ENCODE measurements at places on chromosomes 2 and 18. TPM values are rescaled to one million over a fixed set of nuclear protein-coding genes. Genes with fewer than 3 reads are reported as not detected.

GRCh38 chr18:79305911-79306310, 89.8 kb upstream of the NFATC1 start:
- no peaks in the 10 kb centered on the region for H3K36me3 ChIP-seq
- H3K4me3 ChIP-seq: no peak overlapping the region
- no peak for DNase-seq
- no peak overlapping the region for H3K27ac ChIP-seq
- H3K4me1 ChIP-seq: no peaks in the 10 kb centered on the region

DNA sequence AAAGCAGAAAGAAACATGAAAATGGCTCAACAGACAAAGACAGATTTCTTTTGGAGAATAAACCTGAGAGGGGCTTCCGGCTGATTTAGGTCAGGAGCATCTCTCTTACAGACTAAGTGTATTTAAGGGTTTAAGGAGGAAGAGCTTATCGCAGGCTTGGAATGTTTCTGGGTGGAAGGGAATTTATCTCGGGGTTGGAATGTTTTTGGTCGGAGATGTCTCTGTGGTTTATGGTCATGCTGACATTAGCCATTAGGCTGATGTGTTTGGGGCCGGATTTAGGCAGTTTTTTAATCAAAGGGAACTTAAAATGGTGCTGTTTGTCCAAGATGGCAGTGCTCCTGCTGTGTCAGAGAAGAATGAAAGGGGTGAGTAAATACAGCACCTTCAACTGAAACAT, 14.4 kb upstream of the PSMA8 start:
- no peak overlapping the region for H3K4me3 ChIP-seq
- no peak for DNase-seq
- no peaks in the 10 kb centered on the region for H3K4me1 ChIP-seq
- H3K36me3 ChIP-seq: no peaks in the 10 kb centered on the region

GRCh38 chr2:213491376-213491775, 207.1 kb downstream of the SPAG16 start:
- no peak overlapping the region for H3K27ac ChIP-seq
- DNase-seq: no peak
- H3K4me3 ChIP-seq: no peak overlapping the region
- no peaks in the 10 kb centered on the region for H3K27me3 ChIP-seq
- no peaks in the 10 kb centered on the region for H3K36me3 ChIP-seq

DNA sequence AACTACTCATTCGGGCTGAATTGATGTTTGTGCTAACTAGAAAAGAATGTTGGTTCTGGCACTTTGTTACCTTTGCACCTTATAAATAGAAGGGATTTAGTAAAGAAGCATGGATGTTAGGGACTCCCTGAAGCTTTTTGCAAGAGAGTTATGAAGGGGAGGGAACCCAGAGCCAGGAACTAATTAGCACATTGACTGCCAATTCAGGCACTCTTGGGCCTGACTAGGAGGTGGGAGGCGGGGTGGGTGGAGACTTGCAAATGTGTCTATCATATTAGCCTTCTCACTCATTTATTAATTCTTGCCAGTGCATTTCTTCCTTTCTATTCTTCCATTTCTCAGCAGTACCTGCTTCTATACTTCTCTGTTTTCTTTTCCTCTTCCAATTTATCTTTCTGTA, 1022.4 kb downstream of the TMEM182 start:
- H3K4me1 ChIP-seq: no peaks in the 10 kb centered on the region
- H3K36me3 ChIP-seq: no peaks in the 10 kb centered on the region
- no peaks in the 10 kb centered on the region for H3K27me3 ChIP-seq
- no peak for DNase-seq
- H3K27ac ChIP-seq: no peak overlapping the region
- H3K4me3 ChIP-seq: no peak overlapping the region

- no peaks in the 10 kb centered on the region for H3K36me3 ChIP-seq
- no peaks in the 10 kb centered on the region for H3K4me1 ChIP-seq
- H3K4me3 ChIP-seq: no peak overlapping the region
Measured at GRCh38 chr2:24394998-24395397, 34.7 kb upstream of the ITSN2 start.

The REG3A gene
- not detected for total RNA-seq

Data from naive thymus-derived CD4-positive, alpha-beta T cell (primary cell).